Activated gamma-delta T cell treated with anti-CD3 and anti-CD28 coated beads, Interleukin-2, amount 50 U/mL, for 16 hours (primary cell): ENCODE measurements at places on chromosomes 11 and 22.

- DNase-seq, result no peak
Observed at GRCh38 chr11:133901316-133901715, 55.5 kb downstream of the IGSF9B start.

- no peak for DNase-seq
Observed at GRCh38 chr22:31680861-31681341, 18.9 kb upstream of the PISD start.

DNA sequence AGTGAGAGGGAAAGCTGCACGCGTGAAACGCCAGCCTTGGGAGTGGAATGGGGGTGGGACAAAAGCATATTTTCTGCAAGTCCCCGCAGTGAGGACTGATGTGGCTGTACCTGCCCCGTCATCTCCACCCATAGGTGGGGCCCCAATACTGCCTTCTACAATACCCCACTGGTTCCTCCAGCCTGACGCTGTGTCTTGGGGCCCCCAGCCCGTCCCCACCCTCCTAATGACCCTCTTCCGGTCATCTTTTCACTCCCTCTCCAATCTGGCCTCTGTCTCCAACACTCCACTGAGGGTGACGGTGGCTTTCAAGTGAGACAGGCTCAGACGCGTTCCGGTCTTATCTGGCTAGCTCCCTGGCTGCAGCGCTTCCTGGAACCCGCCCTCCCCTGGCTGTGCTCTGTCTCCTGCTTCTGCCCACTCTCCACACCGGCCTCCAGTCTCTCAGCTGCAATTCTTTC is 104.2 kb downstream of the MICAL3 start:
- no peak for DNase-seq

DNA sequence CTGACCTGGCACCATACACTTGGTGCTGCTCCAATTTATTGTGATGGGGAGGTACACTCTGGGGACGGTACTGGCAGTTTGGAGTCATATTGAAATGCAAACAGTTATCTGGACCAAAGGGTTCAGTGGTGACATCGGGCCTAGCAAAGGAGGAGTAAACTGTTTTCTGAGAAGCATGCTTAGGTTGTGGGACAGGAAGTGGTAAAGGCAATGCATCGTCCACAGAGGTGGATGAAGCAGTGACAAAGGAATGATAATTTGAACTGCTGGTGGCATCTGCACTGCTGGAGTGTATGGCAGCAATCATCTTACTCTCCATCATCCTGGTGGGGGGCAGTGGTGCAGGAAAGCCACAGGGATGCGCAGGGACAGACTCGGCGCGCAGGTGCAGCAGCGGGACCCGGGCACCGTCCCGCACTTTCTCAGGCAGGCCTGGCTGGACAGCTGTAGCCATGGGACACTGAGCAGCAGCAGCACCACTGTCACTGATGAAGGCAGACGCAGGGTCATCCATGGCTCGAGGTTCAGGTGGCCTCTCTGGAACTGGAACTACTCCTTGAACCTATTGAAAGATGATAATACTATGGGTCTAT is 28.0 kb upstream of the TP53AIP1 start:
- DNase-seq, result no peak

DNA sequence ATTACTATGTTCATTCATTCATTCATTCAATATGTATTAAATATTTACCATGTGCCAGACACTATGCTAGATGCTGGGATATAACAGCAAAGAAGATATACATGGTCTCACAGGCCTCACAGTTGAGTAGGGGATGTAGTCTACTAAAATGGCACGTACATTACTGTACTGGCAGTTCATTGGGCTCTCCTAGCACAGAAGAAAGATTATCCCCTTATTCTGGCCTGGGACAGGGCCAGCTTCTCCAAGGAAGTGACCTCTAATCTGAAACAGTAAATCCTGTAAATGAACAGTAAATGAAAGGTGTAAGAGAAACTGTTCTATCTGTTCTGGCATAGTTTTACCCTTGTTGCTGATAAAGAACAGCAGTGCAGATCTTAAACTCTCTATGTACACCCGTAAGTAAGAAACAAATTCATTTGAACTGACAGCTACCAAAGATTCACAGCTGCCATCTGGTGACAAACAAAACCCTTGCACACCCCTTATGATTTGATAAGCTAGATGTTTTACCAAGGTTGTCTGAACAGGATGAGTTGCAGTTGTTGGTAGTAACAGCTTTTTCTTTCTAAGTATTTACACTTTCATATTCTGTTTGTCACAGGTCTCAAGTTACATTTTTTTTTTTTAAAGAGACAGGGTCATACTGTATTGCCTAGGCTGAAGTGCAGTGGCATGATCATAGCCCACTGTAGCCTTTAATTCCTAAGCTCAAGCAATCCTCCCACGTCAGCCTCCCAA is 263.1 kb downstream of the TMEM135 start:
- DNase-seq, result no peak

DNA sequence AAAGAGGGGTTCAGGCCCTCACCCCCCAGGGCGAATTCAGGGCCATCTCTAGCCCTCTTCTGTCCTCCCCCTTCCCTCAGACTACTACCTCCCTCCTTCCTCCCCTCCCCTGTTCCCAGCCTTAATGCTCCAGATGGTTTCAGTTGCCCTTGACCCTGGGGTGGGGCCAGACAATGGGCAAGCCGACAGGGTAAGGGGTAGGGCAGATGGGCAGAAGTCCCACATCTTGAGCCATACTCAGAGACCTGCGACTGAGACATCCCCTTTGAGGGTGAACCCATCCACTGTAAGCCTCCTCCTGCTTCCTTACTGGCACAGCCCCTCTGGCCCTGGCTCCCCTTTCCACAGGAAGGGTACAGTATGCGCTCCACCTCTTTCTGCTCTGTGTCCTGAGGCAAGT is 1.9 kb downstream of the RHBDD3 start:
- no peak for DNase-seq

- DNase-seq, result no peak
Observed at GRCh38 chr11:57674251-57674650, 6.3 kb downstream of the ZDHHC5 start.

DNA sequence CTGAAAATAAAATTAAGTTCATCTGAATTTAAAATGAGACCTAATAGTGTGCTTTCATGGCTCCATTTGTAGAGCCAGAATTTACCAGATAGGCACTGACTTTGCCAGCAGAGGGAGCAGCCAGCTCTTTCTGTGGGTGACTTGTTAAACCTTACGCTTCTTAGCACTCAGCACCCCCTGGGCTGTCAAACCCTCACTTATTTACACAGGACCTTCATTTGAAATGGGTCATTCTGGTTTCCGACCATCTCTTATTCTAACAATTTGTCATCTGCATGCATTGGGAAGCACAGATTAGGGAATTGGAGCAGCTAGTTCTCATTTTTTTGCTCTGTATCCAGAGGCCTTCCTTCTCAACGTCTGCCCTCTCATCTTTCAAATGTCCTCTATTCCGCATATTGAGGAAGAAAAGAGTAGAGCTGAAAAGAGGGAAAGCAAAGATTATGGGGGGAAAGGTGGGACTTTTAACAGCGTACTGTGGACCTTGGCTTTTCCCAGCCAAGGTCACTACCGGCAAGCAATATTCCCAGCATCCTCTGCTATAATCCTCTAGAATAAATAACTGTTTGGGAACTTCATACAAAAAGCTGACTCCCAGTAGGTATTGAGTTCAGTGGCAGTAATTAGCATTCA is 3.1 kb downstream of the ASRGL1 start:
- DNase-seq, result peak; percentile 33

GRCh38 chr11:22787055-22787454 is 42.5 kb downstream of the SVIP start:
- DNase-seq, result no peak

GRCh38 chr11:9688716-9689511 is 25.0 kb downstream of the SWAP70 start:
- no peak for DNase-seq

GRCh38 chr11:45028911-45029682 is 78.4 kb upstream of the TP53I11 start:
- no peak for DNase-seq

DNA sequence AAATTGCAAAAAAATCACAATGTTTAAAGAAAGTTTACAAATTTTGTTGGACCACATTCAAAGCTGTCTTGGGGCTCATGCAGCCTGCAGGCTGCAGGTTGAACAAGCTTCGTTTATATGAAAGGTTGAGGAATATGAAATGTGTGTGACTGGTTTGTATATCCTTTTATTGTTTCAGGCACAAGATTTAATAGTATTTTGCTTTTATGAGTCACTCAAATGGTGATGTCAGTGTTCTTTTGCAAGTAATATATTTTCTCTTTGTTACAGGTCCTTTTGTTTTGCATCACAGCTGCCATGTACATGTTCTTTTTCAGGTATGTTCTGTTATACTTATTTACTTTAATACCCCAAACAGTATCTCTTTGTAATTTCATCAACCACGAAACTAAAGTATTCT is 198.6 kb downstream of the TMEM135 start:
- DNase-seq, result no peak
